CD4-positive, alpha-beta T cell treated with Interleukin-6 at 100 ng/mL for 8 hours (primary cell): ENCODE measurements at places on chromosomes 7 and 10.
A peak's percentile ranks its signal among the peaks of the same experiment; 100 is the strongest.

DNA sequence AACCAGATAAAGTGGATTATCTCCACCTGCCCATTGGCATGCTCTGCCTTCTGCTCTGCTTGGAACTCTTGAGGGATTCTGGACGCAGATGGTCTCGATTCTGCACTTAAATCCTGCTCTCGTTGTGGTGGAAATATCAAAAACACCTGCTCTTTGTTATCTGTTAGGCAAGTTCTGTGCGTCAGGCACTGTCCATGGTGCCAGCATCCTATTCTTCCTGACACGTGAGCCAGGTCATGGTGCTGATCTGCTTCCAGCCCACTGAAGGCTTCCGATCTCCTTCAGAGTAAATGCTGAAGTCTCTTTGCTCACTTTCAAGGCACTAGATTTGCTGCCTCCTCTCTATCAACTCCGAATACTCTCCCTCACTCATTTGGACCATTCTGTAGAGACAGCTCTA is 505.6 kb downstream of the HTR7 start:
- DNase-seq = no peak

GRCh38 chr7:121499624-121500023 is 103.5 kb upstream of the FAM3C start:
- DNase-seq = no peak

DNA sequence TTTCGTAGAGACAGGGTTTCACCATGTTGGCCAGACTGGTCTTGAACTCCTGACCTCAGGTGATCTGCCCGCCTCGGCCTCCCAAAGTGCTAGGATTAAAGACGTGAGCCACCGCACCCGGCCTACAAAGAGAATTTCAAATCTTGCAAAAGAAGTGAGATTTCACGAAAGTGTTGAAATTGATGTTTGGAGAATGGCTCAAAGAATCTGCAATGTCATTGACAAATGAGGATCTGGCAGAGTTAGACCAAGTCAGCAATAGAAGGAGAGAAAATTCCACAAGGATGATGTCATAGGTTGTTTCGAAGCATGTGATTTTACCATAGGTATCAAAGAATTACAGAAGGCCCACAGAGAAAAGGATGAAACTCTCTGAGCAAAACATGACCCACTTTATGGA is 71.7 kb downstream of the LYZL2 start:
- DNase-seq = no peak

GRCh38 chr10:102241444-102242117 is at the start of gene PITX3:
PITX3 (minus strand) TSS chr10:102241512; CDS start chr10:102232080, 9,432 bp downstream.
- peak; percentile 86 for DNase-seq

DNA sequence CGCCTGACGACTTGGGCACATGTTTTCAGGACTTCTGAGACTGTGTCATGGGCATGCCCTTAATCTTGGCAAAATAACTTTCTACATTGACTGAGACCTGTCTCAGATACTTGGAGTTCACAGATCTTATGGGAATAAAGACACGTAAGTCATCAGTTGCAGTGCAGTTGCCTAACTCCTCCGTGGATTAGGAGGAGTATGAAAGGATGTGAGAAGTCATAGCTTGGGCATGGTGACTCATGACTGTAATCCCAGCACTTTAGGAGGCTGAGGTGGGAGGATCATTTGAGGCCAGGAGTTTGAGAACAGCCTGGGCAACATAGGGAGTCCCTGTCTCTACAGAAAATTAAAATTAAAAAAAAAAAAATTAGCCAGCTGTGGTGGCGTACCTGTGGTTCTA is 49.6 kb downstream of the EXOC6 start:
- no peak for DNase-seq

DNA sequence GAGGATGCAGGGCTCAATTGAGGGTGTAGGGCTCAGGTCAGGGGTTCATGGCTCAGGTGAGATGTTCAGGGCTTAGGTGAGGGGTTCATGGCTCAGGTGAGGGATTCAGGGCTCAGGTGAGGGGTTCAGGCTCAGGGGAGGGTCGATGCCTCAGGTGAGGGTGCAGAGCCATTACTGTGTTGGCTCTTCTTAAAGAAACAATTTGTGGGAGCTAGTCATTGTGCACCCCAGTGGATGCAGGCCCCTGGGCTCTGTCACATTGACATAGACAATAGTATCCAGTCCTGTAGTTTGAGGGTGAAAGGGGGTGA is 86.7 kb downstream of the ADCY1 start:
- no peak for DNase-seq

- DNase-seq = no peak
These were observed 31.7 kb downstream of the HYAL4 start for GRCh38 chr7:123876557-123877256.
